ENCODE measurements at places on chromosomes 6 and 20.

GRCh38 chr6:30678964-30679726, 6.3 kb upstream of the DHX16 start:
- peak; percentile 90 for DNase-seq

DNA sequence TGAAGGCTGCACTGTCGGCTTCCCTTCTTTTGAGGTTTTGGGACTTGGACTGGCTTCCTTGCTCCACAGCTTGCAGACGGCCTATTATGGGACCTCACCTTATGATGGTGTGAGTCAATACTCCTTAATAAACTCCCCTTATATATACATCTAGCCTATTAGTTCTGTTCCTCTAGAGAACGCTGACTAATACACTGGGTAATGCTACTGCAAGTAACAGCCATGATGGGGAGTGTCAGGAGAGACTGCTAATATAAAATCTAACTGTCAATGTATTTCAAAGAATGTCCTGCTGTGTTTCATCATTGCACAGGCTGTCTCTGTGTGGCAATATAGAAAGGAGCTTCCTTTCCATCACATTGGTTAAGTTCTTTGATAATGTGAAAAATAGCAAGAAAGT, 57.7 kb upstream of the UST start:
- no peak for DNase-seq

GRCh38 chr6:89412071-89413005, at the start of gene RRAGD:
Gene RRAGD, minus strand, starts transcription at chr6:89412273. Its CDS starts 280 bp downstream, at chr6:89411993.
- peak; percentile 58 for DNase-seq

GRCh38 chr20:6502219-6502618, 265.3 kb upstream of the BMP2 start:
- no peak for DNase-seq

- DNase-seq: peak; percentile 39
These were observed 5.5 kb downstream of the MICAL1 start for GRCh38 chr6:109449795-109450673.

- no peak for DNase-seq
These were observed 2.0 kb upstream of the NPEPL1 start for GRCh38 chr20:58690396-58691135.

- no peak for DNase-seq
These were observed 211.1 kb upstream of the PRDM1 start for GRCh38 chr6:105874835-105875626.

DNA sequence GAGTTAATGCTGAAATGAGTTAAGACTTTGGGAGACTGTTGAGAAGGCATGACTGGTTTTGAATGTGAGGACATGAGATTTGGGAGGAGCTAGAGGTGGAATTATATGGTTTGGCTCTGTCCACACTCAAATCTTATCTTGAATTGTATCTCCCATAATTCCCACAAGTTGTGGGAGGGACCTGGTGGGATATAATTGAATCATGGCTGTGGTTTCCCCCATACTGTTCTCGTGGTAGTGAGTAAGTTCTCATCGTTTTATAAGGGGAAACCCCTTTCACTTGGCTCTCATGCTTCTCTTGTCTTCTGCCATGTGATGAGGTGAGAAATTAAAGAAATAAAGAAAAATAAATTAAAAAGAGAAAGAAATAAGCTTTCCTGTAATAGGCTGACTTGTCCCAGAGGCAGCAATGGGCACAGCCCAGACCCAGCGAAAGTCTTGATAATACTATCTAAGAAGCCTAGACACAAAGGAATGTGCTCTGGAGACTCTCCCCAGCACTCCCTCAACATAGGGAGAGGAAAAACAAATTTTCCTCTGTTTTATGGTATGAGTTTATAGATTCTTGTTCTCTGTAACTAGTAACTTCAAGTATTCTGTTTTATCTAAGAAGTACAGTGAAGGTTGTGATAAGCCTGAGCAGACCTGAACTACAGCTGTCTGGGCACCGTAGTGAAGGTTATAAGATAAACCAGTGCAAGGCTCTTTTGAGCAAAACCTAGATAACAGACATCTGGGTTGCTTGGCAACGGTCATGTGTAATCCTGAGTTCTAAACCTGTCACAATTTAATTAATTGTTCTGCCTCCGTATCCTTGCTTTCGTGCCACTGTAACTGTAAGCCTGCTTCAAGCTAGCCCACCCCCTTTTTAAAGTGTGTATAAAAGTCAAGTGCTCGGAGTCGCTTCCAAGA, 88.9 kb upstream of the ECI2 start:
- no peak for DNase-seq

Measured in CD4-positive, alpha-beta T cell (primary cell).